ENCODE measurements at places on chromosomes 3 and 15.
A peak's percentile ranks its signal among the peaks of the same experiment; 100 is the strongest.

DNA sequence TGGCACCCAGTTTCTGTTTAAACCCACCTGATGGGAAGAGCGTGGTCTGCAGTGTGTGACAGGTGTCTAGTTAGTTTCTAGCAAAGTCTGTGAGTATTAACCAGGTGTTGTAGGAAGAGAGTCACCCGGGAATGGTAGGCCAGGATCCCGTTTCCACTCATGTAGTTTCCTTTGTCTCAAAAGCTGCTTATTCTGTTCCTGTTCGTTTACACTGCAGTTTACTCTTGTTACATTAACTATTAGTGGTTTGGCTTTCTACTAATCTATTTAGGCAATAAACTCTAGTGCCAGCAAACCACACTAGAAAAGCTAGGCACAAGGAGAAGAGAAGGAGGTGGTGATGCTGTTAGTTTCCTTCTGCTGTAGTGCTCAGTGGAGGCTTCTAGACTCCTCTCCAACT, 32.7 kb downstream of the WDR76 start:
- no peak for DNase-seq

- no peak for DNase-seq
These were observed 1107.8 kb downstream of the IGSF11 start for GRCh38 chr3:117926819-117927218.

- DNase-seq: no peak
These were observed 330.8 kb downstream of the TIGIT start for GRCh38 chr3:114624571-114625181.

DNA sequence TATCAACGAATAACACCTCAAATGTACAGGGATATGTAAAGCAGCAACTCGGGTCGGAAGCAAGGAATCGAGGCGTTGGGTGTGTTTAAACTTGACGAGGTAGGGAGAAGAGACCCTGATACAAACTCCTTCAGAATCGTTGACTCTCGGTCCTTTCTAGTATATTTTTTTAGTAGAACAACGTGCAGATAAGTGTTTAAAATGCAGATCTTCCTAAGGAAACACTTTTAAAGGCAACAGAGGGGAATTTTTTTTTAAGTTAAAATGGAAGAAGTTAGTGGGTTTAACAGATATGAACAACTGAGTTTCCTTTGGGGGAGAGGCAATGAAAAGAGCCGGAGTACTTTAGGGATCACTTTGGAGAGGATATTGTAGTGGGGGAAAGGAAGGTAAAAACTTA, 1.1 kb upstream of the KPNA4 start:
- DNase-seq: no peak

DNA sequence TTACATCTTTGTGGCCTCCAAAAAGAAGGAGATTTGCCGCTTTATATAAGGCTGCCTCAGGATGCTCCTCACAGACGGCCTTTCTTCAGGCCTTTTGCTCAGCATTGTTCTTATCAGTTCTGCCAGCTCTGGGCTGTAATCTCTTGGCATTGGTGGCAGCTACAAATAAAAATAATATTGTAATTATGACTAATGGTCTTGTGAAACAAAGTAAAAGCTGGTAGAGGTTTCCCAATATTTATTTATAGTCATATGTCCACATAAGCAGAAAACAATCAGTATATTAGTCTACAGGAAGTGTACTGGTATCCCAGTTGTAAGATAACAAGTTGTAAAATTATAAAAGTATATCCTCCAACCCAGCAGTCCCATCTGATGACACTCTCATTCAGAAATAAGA, 7.3 kb downstream of the NEK4 start:
- no peak for DNase-seq

DNA sequence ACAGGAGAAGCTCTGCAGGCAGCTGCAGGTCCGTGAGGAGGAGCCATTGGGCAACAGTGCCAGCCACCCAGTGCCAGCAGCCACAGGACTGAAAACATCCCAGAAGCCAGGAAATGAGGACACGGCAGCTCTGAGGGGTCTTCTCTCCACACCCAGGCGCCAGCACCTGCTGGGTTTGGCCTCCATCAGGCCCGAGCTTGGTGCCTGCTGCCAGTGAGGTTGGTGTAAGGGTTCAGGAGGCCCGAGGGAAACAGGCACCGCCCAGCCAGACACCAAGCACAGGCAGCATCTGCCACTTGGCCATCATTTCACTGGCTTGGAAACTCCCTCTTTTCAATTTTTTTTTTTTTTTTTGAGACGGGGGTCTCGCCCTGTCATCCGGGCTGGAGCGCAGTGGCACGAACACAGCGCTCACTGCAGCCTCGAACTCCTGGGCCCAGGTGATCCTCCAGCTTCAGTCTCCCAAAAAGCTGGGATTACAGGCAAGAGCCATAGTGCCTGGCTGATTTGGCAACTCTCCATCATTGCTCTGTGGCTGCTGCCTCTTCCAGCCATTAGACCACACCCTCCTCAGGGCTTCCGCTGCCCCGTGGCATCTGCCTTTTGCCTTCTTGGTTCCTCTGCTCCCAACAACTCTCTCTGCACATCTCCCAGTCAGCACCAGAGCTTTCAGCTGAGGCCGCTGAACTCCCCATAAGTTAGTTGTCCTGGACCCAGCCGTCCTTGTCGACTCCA, 1.5 kb upstream of the ITIH3 start:
- DNase-seq: no peak

- no peak for DNase-seq
These were observed 78.1 kb downstream of the TAMM41 start for GRCh38 chr3:11768604-11769003.

DNA sequence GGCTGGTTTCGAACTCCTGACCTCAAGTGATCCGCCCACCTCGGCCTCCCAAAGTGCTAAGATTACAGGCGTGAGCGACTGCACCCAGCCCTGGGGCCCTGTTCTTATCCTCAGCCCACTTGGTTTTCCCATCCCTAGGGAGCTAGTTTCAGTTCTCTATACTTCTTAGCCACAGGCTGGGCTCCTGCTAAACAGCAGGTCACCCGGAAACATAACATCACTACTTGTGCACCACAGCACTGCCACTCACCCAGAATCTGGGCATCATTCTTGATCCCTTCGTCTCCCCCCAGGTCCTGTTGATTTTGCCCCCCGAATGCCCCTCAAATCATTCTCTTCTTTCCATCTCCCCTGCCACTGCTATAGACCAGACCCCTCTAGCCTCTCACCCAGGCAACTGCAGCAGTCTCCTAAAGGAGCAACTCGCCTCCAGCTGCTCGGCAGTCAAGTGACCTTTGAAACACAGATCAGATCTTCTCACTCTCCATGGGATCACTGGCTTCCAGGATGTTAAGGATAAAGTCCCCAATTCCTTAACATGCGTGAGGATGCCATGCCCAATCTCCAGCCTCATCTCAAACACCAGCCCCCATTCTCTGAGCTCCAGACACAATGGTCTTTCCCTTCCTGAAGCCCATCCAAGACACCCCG, 5.6 kb upstream of the AP3S2 start:
- no peak for DNase-seq

GRCh38 chr3:38960042-38960622, 91.6 kb downstream of the SCN11A start:
- DNase-seq: no peak

- no peak for DNase-seq
These were observed 357.1 kb upstream of the PROK2 start for GRCh38 chr3:72142028-72142427.

- DNase-seq: no peak
These were observed 45.0 kb downstream of the TIGIT start for GRCh38 chr3:114338651-114339357.

DNA sequence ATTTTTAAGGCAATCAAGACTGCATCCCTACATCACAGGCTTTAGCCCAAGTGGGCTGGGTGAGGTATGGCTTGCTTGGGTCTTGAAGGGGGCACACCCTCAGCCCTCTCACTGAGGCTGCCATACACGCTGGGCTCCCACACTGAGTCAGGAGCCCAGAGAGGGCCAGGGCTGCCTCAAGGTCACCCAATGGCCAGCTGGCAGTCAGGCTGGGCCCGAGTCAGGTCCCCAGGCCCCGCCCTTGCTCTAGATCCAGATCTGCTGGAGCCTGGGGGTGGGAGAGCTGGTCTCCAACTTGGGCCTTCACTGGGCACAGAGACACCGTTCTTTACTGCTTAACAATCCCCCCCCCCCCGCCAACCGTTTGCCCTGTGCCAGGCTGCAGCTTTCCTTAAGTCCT, 88.1 kb downstream of the IQSEC1 start:
- no peak for DNase-seq

DNA sequence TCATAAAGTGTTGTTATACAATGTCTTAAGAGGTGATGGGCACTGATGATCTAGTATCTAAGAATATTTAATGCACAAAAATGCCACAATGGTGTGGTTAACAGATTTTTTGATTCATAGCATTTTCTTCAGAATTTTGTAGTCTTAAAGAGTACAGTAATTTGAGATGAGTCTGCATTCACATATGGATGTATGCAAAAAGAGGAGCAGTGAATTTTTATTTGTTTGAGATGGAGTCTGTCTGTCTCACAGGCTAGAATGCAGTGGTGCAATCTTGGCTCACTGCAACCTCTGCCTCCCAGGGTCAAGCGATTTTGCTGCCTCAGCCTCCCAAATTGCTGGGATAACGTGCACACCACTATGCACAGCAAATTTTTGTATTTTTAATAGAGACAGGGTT, 110.5 kb downstream of the ZPLD1 start:
- no peak for DNase-seq

DNA sequence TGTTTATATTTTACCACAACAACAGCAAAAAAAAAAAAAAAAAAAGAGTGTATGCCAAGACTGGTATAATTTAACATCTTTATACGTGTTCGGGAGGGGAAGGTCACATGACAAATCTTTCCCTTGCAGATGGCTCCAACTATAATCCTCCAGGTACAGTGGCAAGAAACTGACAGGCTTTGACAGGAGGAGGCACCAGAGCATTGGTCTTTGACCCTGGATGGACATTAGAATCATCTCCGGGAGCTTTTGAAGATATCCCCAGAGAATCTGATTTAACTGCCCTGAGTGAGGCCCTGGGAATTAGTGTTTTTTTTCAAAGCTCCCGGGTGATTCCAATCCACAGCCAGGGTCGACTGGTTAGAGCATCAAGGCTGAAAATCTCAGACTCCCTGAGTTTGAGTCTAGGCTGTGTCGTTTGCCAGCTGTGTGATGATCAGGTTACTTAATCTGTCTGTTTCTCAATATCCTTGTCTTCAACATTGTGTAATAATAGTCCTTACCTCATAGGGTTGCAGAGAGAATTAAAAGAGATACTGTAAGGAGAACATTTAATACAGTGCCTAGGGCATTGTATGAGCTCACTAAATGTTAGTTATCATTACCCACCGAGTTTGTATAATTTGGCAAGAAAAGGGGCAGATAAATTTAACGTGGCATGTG, 8.9 kb upstream of the SEMA5B start:
- peak; percentile 83 for DNase-seq

- DNase-seq: no peak
These were observed 10.3 kb upstream of the CD47 start for GRCh38 chr3:108100906-108101660.

DNA sequence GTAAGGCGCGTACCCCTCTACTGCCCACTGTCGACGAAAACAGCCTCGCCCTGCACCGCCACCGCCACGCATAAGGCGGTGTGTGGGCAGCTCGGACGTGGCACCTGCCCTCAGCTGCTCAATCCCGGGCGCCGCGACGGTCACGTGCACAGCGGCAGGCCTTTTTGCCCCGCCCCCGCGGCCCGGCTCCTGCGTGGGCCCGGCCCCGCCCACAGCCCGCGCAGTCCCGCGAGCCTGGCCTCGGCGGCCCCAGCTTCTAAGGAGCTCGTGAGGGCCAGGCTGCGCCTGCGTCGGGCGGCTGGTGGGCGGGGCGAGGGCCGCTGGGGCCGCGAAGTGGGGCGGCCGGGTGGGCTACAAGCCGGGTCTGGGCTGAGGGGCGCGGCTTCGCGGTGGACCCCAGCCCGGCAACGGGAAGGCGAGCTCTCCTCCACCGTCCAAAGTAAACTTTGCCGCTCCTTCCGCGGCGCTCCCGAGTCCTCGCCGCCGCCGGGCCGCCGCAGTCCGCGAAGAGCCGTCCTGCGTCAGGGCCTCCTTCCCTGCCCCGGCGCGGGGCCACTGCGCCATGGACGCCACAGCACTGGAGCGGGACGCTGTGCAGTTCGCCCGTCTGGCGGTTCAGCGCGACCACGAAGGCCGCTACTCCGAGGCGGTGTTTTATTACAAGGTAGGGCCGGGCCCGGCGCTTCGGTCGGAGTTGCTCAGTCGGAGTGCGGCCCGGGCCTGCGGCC, at the start of gene CAPN7:
Gene CAPN7 (plus strand): TSS at position 313 of the 728 bp plus-strand sequence. CDS start 250 bp downstream, at position 563.
- no peak for DNase-seq

- DNase-seq: no peak
These were observed 1146.6 kb downstream of the OTOL1 start for GRCh38 chr3:162643245-162643644.

DNA sequence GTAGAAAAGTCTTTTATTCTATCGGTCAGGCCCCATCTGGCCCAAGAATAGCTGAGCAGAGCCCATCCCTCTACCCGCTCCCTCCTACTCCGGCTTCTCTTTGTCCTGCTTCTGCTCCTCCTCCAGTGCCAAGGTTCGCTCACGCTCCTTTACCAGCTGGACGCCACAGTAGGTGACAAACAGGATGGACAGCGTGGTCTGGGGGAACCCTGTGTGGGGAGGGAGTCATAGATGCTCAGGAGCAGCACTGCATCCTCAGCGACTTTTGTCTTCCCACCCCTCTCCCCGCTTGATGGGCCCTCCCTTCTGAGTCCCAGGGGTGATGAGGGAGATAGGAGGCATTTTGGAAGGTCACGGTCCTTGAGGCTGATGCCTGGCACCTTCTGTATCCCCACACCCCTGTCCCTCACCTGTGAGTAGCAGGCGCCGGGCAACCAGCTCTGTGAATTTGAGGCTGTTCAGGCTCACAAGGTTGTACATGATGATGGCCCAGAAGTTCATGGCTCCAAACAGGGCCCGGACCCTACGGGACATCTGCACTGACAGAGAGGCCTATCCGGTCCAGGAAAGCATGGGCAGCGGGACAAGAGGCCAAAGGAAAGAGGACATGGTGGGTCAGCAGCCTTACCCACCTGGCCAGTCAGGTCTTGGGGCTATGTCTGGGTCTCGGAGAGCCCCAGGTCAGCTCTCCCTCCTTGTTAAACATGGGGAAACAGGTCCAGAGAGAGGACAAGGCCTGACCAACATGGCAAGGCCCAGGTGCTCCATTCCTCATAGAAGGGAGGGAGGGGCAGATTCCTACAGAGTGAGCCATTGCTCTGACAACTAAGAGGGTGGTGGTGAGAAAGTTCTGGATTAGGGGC, 7.6 kb downstream of the KLHL40 start:
- DNase-seq: no peak

DNA sequence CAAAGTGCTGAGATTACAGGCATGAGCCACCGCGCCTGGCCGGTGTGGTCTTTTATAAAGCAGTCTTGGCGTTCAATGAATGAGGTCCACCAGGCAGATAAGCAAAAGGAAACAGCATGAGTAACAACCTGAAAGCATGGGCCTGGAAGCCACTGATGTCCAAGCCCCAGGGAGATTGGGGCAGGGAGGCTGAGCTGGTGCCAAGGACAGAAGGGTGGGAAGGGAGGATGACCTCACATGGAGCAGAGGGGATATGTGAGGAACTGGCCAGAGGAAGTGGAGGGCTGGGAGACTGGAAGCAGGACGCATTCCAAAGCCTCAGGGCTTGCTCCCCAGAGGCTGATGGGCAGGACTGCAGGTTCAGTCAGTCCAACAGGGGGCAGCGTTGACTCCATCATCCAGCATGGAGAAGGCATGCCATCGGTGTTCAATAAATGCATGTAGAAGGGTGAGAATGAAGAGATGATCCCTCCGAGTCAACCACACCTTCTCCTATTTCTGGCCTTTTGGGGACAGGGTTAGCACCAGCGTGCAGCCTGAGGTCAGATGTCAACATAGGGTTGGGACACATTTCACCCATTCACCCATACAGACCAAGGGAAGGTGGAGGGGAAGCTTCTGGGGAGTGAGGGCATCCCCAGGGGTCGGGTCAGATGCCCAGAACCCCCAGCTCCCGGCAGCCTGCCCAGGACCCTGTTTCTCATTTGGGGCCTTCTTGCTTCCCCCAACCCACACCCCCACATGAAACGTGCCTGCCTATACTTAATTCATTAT, 14.8 kb downstream of the MYL3 start:
- DNase-seq: no peak

Measured in SK-N-MC (cell line).